Amniotic epithelial cell (primary cell): ENCODE measurements at places on chromosomes 5 and 9.

DNA sequence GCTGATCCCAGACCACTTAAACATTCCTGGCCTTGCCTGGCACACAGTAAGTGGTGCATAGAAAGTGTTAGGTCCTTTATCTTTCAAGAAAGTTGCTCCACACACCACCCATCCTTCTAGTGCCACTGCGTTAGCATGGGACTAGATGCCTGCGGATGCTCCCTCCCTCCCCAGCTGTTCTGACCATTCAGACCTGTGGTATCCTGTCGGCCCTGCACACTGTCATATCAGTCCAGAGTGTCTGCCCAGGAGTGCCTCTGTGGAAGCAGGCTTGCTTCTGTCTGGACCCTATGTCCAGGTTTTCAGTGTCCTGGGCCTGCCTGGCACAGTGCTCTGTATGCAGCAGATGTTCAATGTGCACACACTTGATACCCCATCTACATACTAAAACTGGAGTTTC, 38.3 kb upstream of the SMU1 start:
- DNase-seq: no peak

GRCh38 chr5:67413721-67414120, 217.1 kb upstream of the CD180 start:
- DNase-seq: no peak

DNA sequence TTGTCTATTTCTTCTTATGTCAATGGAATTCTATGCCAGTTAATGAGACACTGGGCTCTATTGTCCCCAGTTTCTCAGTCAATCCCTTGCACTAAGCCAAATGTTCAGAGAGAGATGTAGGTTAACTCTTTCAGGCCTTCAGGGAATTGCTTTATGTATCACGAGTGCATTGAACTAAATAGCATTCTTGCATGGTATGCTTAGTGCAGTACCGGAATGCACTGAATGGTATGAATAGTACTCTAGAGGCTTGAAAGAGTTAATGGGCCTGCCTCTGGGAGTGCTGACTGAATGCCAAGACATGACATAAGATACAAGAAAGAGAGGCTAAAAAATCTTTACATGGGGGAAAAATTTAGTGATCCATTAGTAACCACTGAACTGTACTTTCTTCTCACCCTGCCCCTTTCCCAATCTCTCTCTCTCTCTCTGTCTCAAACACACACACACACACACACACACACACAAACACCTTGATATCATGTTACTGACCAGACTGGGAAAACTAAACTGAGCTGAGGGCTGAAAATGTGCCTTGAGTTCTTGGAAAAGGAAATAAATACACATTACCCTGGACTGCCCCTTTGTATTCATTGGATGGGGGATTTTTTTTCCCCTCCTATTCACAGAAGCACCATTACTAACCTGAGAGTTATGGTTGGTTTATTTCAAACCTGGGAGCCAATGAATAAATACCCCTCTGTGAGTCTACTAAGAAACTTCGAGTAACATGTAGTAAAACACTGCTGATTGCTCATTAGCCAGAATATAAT, 35.4 kb upstream of the TMC1 start:
- no peak for DNase-seq

GRCh38 chr5:14399054-14399692, 182.4 kb upstream of the OTULINL start:
- DNase-seq: peak; percentile 73

DNA sequence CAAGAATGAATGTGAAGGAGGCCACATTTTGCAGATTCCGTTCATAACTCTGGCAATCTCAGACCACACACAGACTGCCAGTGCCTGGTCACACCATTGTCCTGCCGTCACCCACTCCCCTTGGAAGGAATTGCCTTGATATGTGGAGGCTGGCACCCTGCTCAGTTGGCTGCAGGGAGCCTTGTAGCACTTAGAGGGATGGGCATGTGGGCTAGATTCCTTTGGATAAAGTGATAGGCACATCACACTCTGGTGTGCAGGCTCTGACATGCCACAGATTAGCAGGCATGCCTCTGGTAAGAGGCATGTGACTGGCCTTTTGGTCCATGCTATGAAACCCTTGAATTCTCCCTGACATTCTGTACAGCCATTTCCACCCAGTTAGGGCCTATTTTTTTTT, 254.6 kb upstream of the PIK3R1 start:
- DNase-seq: no peak

DNA sequence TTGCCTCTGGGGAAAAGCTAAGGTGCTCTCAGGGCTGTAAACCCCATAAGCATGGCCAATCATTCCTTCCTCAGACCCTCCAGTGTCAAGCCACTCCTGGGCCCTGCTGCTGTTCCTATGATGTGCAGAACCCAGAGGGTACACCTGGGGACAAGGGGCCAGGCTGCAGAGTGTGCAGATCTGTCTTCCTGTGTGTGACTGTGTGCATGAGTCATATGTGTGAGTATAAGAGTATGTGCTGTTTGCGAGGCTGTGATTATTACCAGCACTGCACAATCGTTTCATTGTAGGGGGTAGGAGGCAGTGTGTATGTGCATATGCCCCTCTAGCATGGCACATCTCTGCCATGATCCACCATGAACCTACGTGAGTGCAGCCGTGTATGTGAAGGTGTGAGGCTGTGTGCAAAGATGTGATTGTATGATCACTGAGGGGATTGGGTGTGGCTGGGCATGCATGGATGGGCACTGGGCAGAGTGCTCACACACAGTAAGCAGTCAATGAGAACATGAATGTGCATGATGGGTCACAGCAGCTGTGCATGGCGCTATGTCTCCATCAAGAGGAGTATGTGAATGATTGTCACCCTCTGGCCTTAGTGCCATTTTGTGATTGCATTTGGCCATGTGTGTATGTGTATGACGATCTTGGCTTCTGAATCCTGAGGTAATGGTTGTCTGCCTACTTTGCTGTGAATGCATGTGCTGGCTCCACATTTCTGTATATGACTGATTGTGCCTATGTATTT, 2.4 kb upstream of the OR1K1 start:
- DNase-seq: no peak

DNA sequence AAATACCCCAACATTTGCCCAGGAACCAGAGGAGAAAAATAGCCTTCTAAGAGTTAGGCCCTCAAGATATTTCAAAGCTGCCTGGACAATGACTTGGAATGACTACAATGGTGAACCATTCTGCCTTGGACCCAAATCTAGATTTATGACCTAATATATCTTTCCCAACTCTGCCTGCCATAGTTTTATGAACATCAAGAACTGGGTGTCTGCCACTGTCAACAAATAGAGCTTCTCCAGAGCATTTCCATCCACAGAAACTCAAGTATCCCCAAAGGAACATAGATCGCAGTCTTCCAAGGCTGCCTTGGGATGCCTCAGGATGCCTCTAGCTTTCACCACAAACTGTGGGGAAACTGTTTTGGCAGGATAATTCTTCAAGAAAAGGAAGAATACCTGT, 48.2 kb upstream of the NFIB start:
- DNase-seq: no peak

DNA sequence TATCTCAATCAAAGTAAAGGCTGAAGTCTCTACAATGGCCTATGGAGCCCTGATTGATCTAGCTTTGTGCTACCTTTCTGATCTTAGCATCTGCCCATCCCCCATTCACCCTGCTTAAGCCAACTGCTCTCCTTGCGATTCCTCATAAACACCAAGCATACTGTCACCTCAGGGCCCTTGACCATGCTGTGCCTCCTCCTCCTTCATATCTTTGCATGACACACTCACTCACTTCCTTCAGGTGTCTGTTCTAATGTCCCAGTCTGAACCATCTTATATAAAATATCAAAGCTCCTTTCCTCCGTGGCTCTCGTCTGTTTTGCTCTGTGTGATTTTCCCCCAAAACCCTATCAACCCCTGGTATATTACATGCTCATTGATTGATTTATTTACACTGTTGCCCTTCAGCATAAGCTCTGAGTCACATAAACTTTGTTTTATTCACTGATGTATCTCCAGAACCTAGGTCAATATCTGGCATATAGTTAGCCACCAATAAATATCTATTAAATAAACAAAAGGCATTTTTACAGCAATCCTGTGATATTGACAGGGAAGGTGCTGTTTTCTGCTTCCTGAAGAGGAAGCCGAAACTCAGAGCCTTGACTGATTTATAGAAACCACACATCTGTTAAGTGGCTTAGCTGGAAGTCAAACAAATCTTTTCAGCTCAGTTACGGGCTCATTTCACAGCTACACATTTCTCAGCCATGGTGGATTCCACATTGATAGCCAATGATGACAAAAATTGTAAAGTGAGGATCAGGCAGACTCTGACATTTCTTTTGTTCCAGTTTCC, 103.6 kb downstream of the BOD1 start:
- peak; percentile 53 for DNase-seq

GRCh38 chr9:101999441-101999840, 261.0 kb upstream of the GRIN3A start:
- no peak for DNase-seq

- DNase-seq: peak; percentile 97
These were observed 146.8 kb upstream of the DAPK1 start for GRCh38 chr9:87350915-87351314.

- DNase-seq: peak; percentile 7
These were observed 15.0 kb upstream of the GRHPR start for GRCh38 chr9:37407468-37407867.

- DNase-seq: no peak
These were observed 6.8 kb upstream of the ANGPTL2 start for GRCh38 chr9:127129073-127129717.

DNA sequence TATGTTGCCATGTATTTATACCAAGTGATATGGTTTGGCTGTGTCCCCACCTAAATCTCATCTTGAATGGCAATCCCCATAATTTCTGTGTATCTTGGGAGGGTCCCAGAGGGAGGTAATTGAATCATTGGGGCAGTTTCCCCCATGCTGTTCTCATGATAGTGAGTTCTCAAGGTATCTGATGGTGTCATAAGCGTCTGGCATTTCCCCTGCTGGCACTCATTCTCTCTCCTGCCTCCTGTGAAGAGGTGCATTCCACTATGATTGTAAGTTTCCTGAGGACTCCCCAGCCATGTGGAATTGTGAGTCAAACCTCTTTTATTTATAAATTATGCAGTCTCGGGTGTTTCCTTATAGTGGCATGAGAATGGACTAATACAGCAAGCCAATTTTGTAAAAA, 140.8 kb upstream of the ADAMTSL1 start:
- DNase-seq: peak; percentile 24

DNA sequence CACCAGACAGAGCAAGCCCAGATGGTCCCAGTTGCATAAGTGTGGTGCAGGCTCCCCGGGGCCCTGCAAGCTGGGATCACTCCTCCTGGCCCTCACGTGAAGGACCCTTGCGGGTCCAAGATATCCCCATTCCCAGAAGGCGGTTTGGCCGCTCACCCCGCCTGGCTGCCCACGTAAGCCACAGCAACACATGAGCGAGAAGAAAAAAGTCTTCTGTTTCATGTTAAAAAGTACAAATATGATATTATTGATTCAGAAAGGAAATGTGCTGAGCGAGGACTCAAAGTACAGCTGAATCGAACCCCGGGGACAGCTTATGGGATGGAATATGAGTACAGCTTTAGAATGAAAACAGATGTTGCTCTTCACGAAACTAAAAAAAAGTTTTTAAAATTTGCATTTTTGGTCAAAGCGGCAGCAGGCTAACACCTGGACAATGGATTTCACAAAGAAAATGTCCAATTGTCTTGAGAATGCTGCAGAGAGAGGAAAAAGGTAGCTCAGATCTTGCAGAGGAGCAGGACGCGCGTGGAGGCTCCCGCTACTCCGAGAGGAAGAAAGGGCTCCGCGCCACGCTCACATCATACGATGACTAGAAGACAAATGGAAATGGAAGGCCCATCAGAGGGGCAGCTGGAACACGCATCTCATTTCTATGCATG, 427.6 kb downstream of the IRX1 start:
- DNase-seq: no peak

- peak; percentile 77 for DNase-seq
These were observed 18.3 kb downstream of the PDGFRB start for GRCh38 chr5:150137168-150137957.

GRCh38 chr9:133250741-133251170, 24.2 kb downstream of the ABO start:
- DNase-seq: no peak

DNA sequence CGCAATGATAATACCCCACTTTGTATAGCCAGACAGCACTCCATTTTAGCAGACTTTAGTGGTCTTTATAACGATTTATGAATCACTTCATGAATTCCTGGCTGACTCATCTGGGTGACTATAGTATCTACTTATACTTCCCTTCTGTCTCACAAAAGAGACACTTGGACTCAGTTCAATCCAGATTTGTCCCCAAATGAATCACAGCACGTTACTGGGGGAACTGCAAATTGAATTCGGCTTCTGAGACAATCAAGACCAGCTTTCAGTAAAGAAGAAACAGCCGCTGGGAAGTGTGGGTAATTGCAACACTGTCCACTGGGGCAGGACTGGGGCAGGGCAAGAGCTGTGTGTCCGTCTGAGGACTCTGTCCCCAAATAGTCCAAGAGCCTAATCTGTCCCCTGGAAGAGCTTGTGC, 337.3 kb upstream of the RFX3 start:
- DNase-seq: peak; percentile 57

DNA sequence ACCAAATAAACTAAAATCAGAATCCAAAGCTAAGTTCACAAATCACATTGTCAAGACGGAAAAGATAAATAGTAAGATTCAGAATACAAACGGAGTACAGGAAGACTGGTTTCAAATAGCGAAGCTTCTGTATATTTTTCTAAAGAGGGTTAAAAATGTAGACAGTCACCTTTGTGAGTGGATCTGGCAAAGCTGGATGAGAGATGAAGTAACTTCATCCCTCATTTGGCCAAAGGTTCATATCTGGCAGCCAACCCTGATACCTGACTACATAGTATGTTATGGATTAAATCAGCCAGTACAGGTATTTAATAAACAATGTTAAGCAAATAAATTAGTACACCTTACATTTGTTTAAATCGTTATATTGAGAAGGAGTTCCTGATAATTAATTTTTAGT, 21.3 kb upstream of the DENND4C start:
- no peak for DNase-seq

GRCh38 chr9:137029058-137029936, 1.3 kb upstream of the ABCA2 start:
- peak; percentile 38 for DNase-seq

- DNase-seq: no peak
These were observed 22.4 kb downstream of the ZBTB43 start for GRCh38 chr9:126827227-126827626.

DNA sequence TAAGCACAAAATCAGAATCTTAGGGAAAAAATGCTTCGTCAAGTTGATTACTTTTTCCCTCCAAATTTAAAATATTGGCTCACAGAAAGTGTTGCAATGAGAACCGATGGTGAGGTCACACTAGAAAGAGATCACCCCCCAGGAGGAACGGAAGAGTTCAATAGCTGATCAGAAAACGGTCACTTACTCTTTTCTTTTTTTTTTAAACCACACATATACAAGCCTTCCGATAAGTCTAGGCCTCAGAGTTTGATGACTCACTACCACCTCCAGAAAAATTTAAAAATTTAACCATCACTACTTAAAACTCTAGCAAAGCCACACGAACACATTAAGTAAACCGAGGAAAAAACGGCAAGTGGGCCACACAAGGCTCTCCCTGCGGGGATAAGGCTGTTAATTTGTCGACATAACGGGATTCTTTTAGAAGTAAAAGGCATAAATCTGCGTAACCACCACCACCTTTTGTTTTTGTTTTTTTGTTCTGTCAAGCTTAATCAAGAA, 1.2 kb downstream of the SURF4 start:
- peak; percentile 58 for DNase-seq

GRCh38 chr5:73939557-73939956, 313.6 kb downstream of the ARHGEF28 start:
- DNase-seq: no peak
